ENCODE measurements at places on chromosomes 12 and 14.

DNA sequence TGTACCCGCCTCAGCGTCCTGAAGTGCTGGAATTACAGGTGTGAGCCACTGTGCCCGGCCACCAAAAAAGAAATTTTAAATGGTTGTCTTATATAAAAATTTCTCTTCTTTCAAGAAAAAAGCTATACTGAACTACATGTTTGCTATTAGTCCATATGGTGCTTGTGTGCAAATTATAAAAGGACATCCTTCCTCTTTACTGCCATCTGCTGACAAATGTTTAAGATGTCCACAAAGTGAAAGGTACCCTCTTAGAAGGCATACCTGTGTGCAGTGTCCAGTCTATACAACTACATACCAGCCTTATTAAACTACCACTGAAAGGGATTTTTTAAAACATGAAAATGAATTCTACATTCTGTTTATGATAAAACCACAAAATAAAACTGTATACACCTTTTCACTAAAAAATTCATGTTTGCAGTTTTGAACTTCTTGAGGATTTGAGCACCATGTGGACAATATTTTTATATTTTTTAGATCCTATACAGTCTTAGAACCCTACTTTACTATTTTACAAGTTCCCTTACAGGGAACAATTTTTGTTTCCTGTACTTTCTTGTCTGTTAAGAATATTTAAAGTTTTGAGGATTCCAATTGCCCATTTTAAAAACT lies 32.8 kb upstream of the TOMM20L start:
- DNase-seq, result peak; percentile 37

GRCh38 chr12:116164250-116165035 lies 113.0 kb downstream of the MED13L start:
- DNase-seq, result peak; percentile 44

DNA sequence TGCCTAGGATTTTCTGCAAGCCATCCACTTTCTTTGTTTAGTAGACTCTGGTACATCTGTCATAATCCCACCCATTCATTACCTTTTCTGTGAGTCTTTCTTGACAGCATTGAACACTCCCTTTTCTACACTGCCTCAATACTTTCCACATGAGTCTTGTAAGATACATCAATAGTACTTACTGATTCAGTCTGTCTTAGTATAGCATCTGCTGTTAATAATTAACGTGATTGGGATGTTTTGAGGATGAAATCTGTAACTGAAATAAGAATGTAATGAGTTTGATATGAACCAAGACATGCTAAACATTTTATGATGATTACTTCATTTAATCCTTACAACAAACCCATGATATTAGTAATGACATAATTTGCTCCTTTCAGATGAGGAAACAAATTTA lies 196.2 kb upstream of the FOXG1 start:
- DNase-seq, result no peak

DNA sequence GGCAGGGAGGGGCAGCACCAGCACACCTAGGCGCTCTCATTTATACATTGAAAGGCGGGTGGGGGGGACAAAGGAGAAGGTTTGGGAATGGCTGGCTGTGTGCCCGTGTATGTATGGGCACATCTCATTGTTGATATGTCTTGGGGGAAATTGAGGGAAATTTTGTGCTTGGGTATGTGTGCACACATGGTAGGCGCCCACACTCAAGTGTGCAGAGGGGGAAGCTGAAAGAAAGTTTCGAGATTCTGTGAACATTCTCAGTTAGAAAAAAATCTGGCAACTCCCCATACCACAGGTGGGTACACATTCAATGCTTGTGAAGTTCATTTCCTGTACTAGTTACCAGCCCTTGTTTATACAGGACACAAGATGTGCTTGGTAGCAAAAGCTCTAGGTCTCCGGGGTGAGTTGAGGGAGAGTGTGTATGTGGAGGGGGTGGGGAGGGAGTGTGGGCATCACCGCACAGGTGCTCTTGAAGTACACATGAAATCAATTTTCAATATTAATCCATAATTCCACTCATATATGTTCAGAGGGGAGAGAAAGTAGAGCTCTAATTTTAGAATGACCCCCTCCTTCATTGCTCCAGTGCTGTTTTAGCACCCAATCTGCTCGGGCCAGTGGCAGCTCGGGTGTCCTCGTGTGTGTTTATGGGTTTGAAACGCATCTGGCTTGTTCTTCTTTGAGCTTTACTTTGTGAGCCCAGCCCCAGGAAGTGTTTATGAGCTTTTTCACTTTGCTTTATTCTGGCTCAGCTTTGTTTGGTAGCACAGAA lies 286.0 kb downstream of the ZFP36L1 start:
- no peak for DNase-seq

DNA sequence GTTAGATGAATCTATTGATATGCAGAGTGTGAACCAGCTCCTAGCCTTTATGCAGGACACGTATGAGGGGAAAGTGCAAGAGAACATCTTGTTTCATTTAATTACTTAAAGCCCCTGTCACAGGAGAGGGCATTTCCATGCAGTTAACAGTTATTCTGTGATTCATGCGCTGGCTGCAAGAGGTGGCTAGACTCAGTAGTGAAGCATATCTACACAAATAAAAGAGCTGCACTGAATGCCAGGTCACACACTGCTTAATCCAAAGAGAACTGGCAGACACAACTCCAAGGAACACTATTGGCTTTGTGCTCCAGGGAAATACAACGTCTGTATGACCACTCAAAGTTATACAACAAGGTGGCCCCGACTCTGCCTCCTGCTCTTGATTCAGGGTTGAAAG lies 394.1 kb downstream of the C12orf75 start:
- no peak for DNase-seq
